ENCODE measurements at places on chromosomes 11 and 22.

GRCh38 chr11:61588728-61589191, 7.9 kb upstream of the SYT7 start:
- DNase-seq, result no peak

- peak; percentile 5 for DNase-seq
Measured at GRCh38 chr11:132941024-132941646, 591.2 kb downstream of the OPCML start.

DNA sequence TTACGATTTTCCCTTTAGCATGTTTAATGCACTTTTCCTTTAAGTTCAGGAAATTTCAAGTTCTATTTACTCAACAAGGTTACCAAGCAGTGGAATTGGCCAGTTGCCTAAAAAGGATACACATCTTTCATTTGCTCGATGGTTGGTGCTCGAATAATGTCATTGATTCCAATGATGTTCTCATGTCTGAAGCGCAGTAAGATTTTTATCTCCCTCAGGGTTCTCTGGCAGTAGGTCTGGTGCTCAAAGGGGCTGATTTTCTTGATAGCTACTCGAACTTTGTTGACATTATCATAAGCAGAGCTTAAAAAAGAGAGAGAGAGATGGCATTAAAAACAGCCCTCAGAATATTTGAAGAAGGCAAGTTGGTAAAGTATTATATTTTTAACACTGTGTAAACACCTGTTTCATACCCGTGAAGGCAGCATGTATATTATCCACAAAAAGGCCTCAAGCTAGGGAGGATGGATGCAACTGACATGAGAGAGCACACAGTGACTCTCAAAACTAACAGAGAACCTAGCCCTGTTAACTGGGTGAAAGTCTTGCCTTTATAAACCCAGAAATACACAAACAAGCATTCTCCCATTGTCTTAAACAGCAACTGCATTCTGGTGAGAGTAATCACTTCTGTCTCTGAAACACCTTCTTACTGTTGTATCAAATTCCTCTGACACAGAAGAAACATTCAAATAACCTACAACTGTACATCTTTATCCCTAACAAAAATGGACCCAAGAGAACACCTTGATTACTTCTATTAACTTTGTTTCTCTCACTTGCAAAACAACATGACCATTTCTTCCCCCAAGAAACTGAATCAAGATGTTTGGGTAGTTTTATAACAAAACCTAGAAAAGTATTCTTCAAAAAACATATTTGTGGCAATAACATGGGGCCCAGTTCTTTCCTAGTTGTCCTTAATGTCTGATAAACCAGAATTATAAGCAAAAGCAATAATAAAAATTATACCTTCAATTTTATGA, 59.6 kb downstream of the MAPK1 start:
- DNase-seq, result no peak

GRCh38 chr11:64342869-64343745, 3.1 kb downstream of the CCDC88B start:
- no peak for DNase-seq

DNA sequence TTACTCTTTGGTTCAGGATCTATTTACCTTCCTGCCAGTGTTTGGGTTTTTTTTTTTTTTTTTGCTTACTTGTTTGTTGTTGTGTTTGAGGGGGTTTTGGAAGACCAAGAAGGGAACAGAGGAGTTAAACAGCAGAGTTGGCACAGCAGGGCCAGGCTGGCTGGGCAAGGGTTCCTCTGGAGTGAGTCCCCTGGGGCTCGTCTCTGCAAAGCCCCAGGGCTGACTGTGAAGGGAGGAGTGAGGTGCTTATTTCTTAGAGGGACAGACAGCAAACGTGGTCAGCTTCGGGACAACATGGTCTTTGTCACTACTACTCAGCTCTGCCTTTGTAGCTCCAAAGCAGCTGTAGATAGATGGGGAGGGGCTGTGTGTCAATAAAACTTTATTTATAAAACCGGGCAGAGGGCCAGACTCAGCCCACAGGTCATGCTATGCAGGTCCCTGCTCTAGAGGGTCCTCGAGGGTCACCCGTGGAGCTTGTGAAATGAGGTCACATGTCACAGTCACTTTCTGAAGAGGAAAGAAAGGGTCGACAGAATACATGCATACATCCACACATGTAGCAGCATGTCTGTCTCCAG, 1404.7 kb downstream of the BRD1 start:
- no peak for DNase-seq

DNA sequence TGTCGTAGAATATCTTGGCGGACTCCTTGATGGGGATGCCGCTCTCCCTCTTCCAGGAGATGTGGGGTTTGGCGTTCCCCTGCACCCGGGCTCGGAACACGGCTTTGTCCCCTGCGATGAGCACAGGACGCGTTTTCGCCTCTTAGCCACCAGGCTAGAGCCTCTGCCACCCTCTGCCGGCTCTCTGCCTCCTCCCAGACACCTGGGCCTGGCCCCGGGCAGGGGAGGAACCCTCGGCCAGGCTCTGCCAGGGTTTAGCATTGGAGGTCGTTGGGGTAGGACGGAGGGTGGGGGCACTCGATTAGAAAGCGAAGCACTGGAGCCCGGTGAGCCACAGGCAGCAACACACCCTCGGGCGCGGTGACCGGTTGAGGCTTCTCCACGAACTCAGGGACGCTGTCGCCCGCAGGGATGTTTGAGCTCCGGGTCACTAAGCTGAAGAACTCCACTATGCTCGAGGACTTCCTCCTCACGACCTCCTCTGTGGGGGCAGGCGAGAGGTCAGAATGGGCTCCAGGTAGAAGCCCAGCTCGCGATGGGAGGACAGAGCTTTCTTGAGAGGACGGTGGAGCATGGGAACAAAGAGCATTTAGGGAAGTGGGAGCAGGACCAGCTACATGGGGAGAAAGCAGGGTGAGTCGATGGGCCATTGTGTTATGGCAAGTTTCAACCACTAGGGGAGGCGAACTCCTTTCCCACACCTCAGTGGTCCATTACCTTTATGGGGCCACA, 4.3 kb downstream of the IGSF22 start:
- DNase-seq, result no peak

- no peak for DNase-seq
Measured at GRCh38 chr22:42865536-42865935, 8.5 kb upstream of the ARFGAP3 start.

DNA sequence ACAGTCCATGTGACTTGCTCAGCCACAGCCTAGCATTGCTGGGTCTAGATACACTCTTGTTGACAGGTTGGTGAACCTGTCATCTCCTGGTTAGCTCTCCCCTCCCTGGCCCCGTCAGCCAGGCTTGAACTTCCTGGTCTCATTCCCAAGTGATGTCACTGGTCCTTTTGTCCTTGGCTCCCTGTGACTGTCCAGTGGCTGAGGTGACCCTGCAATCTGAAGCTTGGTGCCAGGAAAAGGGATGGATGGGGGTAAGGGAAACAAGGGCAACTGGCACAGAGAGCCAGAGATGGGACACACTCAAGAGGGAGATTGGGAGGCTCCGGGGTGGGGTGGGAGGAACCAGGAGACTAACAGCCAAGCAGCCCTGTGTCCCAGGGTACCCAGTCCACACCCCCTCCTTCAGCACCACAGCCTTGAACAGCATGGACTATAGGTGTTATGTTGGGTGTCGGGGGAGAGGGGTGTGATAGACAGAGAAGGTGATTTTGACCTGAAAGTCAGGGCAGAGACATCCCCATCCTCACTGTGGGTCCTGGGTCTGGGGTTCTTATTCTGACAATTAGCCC, 63.8 kb upstream of the THY1 start:
- DNase-seq, result no peak

- no peak for DNase-seq
Measured at GRCh38 chr11:80937842-80938241, 1497.0 kb upstream of the TENM4 start.

DNA sequence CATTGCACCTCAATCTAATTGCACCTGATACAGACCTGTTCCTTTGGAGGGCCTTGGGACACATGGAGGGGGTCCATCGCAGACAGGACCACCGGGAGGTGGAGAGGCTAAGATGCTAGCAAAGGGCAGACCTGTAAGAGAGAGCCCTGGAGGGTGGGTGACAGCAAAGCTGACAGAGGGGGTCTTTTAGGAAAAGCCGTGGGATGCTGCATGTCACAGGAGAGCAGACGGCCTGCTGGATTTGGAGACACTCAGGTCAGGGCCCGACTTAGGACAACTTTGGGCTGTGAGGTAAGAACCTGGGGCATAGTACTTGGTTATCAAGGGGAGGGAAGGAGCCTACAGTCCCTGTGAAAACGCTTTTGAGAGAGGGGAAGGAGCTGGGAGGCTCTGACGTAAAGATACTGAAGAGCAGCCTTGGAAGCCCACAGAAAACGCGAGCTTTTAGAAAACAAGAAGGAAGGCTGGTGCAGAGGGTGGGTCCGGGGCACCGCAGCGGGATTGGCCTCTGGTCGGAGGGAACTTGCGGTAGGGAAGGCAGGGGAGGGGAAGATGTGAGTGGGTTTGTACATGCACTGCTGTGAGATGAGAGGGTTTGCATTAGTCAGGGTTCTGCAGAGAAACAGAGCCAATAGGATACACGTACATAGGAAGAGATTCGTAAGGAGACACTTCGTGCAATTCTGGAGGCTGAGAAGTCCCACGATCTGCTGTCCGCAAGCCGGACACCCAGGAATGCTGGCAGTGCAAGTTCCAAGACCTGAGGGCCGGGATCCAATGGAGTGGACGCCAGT, 868.5 kb downstream of the TBC1D22A start:
- DNase-seq, result no peak

DNA sequence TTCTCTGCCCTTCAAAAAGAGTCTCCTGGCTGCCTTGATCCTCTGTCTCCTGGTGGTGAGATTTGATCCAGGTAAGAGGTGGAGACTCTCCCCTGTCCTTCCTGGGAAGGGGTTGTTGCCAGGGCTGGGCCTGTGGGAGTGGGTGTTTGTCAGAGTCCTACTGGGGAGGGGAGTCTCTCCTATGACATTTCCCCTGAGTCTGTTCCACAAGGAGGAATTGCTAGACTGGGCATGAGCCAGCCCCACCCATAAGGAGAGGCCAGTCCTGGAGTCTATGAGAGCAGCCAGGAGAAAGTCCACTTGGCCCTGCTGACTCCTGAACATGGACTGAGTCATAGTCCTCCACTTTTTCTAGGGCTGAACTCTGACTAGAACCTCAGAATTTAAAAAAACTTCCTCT, 7.4 kb downstream of the PEX26 start:
- no peak for DNase-seq

DNA sequence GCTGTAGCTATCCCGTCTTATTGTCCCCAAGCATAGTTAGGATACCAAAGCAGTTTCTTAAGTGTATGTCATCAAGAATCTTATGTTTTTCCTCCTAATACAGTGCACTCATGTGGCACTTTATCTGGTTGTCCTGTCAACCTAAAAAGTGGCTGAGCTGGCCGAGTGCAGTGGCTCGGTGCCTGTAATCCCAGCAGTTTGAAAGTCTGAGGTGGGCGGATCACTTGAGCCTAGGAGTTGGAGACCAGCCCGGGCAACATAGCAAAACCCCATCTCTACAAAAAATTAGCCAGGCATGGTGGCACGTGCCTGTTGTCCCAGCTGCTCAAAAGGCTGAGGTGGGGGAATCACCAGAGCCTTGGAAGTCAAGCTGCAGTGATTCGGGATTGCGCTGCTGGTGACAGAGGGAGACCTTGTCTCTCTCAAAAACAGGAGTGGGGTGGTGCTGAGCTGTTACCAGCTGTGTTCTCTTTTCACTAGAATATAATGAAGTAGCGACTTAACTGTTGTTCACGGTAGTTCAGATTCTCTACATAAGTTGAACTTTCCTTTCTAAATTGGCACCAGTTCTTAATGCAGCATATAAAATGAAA, 48.1 kb downstream of the EP300 start:
- no peak for DNase-seq

DNA sequence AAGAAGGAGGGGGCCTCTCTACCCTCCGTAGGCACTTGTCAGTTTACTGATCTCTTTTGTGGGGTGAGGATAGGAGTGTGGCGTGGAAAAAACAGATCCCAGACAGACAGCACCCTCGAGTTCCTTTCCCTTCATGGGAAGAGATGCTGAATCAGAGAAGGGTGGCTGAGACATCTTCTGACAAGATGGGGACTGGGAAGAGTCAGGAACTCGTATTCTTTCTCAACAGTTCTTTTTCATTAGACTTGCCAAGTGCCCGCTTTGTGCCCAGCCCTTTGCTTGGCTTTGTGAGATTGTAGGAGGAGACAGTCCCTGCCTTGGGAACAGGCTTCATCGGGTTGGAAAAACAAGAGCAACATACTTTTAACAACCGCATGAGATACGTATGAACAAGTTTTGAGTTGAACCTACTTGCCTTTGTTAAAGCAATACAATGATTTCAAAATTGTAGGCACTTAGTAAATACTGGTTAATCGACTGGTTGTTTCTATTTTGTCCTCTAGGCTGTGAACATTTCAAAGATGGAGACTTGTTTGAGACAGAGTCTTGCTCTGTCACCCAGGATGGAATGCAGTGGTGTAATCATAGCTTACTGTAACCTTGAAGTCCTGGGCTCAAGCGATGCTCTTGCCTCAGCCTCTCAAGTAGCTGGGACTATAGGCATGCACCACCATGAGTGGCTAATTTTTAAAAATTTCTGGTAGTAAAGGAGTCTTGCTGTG, 1.1 kb downstream of the RRM1 start:
- no peak for DNase-seq

DNA sequence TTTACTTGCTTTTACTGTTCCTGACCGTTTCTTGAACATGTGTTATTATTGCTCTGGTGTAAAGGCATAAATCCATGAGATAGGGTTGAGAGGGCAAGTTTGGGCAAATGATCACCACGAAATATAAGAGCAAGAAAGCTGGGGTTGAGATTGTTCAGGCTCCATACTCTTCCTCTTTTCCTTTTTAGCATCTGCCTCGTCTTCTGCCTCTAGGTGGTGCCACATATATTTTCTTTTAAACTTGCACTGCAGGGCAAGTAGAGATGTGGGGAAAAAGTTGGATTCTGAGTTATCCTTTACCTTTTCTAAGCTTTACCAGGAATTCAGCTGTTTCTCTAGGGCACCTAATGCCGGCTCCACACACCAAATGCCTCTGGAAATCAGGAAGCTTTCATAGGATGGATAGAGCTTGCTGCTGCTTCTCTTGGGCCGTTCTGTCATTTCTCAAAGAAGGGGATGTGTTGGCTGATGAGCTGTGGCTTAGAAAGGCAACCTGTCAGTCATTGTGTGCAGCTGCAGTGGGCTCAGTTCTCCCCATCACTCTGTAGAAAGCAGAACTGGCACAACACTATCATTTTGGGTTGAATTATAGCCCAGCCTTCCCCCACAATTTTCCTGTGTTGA, 98.2 kb downstream of the LDLRAD3 start:
- DNase-seq, result no peak

DNA sequence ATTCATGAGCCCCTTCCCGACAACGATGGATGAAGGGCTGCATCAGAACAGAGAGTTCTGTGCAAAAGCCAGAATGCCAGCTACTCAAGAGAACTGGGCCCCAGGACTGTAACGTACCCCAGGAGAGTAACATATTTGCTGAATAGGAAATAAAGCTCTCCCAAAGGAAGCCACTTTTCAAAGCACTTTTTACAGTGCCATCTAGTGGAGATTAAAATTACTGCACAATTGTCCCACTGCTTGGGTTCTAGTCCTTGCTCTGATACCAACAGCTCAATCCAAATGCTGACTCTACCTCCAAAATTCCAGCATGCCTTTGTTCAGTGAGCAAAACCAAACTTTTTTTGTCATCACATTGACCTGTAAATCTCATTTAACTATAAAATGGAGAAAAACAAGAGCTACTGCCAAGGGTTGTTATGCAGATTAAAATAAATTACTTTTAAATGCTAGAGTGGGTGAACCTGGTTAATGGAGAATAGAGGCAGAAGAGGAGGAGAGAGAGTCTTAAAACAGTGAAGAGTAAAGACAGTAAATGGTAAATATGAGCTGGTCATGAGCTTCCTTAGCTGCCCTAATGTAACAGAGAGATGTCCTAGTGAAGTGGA, 87.6 kb upstream of the FSHB start:
- peak; percentile 24 for DNase-seq
